ENCODE measurements at places on chromosomes 11 and 22.

DNA sequence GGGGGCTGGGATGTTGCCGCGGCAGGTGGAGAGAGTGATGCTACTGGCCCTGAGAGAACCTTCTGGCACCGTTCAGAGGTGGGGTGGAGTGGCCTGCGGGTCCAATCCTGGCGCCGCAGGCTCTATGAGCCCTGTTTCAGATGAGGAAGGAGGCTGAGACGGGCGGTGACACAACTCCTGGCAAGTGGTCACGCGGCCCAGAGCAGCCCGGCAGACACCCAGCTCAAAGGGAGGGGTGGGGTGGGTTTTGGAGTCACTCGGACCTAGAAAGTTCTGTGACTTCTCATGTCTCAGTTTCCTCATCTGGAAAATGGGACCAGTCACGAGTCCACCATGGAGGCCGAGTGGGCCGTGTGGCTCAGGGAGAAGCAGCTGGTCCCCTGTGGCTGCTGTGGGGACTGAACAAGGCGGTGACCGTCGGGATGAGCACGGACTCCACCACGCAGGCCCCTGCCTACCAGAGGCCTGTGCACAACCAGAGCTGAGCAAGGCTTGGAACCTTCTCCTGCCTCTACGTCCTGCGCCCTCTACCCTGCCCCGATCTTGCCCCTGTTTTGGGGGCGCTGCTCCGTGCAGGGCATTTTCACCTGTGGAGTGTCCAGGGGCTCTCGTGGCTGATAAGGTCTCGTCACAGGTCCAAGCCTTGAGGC, 3.7 kb downstream of the TSPO start:
- DNase-seq, result no peak

DNA sequence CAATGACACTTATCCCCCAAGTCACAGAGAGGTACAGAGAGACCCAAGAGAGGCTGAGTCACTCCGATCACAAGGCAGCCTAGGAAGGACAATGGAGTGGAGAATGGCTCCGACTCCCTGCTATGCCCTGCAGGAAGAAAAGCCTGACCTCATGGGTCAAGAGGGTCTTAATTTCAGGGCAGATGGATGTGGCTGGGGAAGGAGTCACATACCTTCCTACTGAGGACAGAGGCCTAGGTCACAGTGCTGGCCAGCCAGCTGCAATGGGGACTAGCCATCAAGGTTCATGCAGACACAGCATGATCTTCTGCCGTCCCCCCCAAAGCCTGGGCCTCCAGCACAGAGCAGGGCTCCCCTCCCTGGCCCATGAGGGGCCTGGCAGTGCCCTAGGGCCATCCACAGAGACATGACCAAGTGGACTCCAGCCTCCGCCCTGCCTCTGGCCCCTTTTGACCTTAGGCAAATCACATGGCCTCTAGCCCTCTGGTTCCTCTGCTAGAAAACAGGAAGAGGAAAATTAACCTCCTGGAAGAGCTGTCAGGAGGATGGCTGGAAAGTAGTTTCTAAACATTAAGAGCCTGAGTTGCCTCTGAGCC, 1.8 kb downstream of the ARRB1 start:
- DNase-seq, result no peak

GRCh38 chr11:8793114-8793777, 110.7 kb downstream of the RPL27A start:
- no peak for DNase-seq

DNA sequence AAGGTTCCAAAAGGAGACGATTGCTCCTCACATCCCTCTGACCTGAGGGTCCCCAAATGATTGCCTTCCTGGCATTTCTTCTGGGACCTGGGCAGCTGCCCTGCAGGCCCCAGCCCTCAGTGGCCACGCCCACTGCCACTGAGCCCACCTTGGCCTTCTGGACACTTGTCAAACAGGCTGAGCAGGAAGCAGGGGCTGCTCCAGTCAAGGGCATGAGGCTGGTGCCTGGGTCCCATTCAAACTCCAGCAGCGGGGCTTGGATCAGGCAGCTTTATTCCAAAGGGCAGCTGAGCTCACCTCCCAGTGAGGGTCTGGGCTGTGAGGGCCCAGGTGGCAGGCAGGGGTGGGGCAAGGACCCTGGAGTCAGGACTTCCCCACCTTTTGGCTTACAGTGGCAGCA, 13.6 kb downstream of the KCTD17 start:
- no peak for DNase-seq

GRCh38 chr22:34639911-34640310, 426.0 kb upstream of the ISX start:
- DNase-seq, result no peak

- DNase-seq, result no peak
These were observed 279.1 kb upstream of the PLET1 start for GRCh38 chr11:112539741-112540140.

DNA sequence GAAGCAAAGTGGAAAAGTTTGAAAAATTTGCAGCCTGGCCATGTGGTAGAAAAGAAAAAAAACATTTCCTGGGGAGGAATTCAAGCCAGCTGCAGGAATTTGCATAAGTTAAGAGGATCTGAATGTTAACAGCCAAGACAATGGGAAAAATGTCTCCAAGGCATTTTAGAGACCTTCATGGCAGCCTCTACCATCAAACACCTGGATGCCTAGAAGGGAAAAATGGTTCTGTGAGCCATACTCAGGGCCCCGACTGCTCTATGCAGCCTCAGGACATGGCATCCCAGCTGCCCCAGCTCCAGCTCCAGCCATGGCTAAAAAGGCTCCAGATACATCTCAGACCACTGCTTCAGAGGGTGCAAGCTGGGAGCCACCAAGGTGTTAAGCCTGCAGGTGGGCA, 149.1 kb upstream of the SOX6 start:
- DNase-seq, result no peak

DNA sequence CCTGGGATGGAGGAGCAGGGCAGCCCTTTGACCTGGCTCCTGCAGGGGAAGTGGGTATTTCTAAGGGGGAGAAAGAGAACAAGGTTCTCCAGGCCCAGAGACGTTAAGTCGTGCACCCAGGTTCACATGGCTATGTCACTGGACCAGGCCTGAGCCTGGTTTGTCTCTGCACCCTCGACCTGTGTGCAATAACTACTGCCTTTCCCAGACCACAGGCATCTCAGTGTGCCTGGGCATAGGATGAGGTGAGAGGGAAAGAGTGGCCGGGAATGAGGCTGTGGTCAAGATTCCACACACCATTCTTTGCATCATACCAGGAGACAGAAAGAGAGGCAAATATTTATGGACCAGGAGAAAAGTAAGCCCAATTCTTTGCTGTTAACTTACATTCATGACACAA, 66.8 kb downstream of the PRR5L start:
- DNase-seq, result no peak

GRCh38 chr11:73645972-73646631, at the start of gene PLEKHB1:
PLEKHB1 (plus strand) TSS chr11:73646581; CDS start chr11:73646609, 28 bp downstream.
- DNase-seq, result no peak

DNA sequence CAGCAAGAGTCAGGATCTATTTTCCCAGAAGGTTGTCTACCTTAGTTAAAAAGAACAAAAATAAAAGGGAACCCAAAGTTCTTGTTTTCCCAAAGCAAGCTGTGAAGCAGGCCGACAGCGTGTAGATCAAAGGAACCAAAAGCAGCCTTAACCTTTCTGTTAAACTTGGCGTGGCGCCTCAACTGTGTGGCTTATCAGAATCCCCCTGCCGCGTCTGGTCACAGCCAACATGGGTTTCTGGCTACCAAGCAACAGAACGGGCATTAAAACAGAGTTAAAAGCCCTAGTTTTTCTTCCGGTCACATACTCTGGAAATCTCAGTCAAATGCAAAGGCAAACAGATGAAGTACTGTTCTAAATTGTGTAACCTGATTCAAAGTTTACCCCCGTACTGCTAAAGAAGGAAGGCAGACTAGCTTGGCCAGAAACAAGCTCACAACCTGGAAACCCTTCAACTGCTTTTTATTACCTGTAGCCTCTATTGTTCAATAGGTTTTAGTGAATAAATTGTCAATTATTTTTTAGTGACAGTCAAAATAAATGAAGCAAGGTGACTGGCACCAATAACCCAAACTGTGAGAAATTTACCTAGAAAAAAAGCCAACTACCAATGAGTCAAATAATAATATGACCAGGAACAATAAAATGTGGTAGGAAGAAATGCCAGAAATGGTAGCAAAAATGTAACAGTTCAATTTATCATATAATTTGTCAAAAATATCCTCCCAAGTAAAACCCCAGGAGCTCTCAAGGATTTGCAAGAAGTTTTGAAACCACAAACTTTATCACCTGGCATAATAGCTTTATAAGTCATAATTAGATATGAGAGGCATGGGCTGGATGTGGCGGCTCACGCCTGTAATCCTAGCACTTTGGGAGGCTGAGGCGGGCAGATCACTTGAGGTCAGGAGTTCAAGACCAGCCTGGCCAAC, 21.4 kb downstream of the CHKA start:
- peak; percentile 90 for DNase-seq

DNA sequence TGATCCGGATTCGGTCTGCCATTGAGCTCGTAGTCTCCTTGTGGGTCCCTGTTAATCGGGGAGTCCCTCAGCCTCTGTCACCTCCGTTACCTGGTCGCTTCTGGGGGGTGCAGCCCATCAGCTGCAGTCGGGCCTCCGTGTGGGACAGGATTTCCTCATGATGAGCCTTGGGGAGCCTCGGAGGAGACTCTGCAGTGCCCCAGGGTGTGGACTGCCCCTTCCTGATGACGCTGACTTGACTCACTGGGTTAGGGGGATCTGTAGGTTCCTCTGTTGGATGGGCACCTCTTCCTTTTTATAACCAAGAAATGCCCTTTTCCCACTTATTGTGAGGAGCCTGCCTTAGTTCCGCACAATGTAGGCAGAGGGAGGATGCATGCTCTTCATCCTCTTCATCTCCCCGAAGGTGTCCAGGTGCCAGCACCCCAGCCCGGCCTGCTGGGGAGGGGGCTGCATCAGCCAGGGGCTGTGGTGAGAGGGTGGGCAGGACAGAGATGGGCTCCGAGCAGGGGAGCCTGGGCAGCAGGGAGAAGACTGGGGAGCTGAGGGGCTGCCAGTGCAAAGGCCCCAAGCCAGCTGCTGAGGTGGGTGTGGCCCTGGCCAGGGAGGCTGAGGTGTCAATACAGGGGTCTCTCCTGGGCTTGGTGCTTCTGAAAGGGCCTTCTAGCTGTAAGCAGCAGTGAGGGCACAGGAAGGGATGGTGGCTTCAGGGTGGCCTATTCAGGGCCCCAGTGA, 13.5 kb upstream of the TTLL8 start:
- DNase-seq, result no peak

- no peak for DNase-seq
These were observed 115.2 kb upstream of the TIMP3 start for GRCh38 chr22:32686354-32686753.

- no peak for DNase-seq
These were observed 24.1 kb downstream of the RNF214 start for GRCh38 chr11:117256573-117256972.

DNA sequence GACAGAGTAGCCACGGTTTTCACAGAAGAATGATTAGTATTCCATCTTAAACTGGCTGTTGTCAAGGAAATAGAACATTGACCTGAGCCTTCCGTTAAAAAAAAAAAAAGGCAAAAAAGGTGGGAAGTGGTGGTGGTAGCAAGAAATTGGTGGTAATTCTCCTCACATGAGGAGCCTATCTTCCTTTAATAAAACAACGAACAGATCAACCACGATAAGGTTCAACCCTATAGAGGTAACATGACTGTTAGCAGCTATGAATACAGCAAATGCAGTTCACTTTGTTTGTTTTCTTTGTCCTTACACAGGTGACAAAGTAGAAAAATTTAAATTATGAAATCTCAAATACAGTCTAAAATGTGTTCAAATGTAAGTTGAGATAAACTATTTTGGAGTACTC, 181.6 kb downstream of the TTC28 start:
- DNase-seq, result no peak

- DNase-seq, result no peak
These were observed 31.7 kb upstream of the GRAMD4 start for GRCh38 chr22:46588279-46589140.

GRCh38 chr11:75823415-75823814, 8.4 kb downstream of the UVRAG start:
- no peak for DNase-seq

DNA sequence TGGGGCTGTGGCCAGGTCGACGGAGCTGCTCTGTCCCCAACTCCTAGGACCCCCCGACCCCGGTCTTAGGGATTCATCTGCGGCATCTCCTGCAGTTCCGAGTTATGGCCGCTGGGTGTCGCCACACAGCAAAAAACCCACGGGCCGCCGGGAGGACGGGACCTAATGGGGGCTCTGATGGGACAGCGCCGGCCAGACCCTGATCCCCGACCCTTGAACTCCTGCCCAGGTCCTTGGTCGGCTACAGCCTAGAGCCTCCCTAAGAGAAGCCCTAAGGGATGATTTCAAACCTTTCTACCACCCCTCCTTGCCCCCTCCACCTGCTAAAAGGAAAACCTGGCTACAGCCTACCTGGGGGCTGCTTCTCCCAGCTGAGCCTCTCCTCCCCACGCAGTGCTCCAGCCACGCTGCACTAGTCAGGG, 30.8 kb upstream of the LRRC10B start:
- DNase-seq, result peak; percentile 94

- peak; percentile 84 for DNase-seq
These were observed 451.3 kb downstream of the TBC1D22A start for GRCh38 chr22:47213571-47214230.

DNA sequence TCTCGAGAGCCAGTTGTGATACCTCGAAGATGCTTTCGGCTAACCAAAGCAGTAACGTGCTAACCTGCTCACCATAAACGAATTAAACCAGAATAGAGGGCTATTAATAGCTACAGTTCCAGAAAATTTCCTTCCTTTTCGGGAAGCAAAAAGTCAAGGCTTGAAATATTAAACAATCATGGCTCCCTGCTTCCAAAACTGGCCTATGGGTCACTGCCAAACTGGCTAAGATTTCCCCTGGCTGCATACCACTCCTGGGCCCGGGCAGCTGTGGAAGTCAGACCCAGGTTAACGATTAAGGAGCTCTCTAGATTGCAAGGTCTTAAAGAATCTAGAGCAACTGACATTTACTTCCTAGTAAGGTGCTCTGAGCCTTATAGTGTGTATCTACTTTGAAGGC, 1.7 kb downstream of the AMOTL1 start:
- DNase-seq, result no peak

- DNase-seq, result no peak
These were observed 9.7 kb downstream of the ABTB2 start for GRCh38 chr11:34348096-34348495.

- DNase-seq, result no peak
These were observed 120.9 kb upstream of the LUZP2 start for GRCh38 chr11:24375931-24376330.

DNA sequence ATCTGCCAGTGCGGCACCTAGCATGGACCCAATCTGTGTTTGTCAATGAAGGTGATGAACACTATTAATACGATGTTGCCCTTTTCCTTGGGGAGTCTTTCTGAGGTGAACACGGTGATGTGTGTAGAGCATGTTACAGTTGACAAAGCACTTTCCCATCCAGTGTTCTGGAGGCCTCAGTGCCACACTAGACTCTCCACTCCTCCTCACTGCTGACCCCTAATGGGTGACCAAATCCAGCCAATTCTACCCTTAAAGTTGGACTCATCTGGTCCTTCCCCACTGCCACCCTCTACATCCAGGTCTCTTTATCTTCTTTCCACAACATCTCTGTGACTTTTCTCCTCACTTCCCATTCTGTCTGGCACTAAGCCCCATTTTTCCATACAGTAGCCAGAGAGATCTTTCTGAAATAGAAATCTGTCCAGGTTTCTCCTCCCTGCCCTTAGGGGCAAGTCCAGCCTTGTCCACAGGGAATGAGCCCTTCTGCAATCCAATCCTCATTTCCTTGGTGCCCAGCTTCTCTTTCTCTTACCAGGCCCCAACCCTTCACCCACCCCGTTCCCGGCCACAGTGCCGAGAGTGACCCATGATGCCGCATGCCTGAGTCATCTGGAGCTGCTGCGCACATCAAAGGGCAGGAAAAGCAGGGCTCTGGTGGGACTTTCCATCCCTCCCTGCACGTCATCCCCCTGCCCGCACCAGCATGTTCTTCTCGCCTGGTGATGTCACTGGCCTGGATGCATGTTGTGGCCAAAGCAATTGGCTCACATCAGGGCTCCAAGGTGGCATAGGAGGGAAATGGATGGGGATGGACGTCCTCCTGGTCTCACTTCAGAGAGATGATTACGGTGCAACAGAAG, 64.2 kb downstream of the RASSF10 start:
- DNase-seq, result no peak

Data from HuH-7 (cell line).